DMS53 (cell line): ENCODE measurements at places on chromosomes 1 and 21.
A peak's percentile ranks its signal among the peaks of the same experiment; 100 is the strongest.

- peak; percentile 6 for DNase-seq
Measured at GRCh38 chr1:190104961-190105360, 372.7 kb downstream of the BRINP3 start.

DNA sequence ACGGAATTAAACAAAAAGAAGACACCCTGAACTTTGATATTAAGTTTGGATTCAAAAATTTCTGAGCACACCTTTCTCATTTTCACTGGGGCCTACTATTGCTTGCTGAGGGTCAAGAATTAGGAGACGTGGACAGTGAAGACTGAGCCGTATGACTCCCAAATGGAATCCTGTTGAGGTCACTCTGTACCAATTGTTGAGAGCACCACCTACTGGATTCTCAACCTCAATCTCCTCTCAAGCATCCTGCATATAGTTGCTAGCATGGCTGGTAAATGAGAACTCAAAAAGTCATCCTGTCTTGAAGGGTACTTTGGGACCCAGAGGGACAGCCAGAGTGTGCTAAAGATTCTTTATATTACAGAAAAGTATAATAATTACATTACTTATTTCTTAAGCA is 20.2 kb upstream of the MTR start:
- DNase-seq: peak; percentile 57

- DNase-seq: no peak
Measured at GRCh38 chr1:12595757-12596006, 22.3 kb downstream of the DHRS3 start.

- DNase-seq: no peak
Measured at GRCh38 chr21:45130324-45130774, 56.0 kb downstream of the ADARB1 start.

DNA sequence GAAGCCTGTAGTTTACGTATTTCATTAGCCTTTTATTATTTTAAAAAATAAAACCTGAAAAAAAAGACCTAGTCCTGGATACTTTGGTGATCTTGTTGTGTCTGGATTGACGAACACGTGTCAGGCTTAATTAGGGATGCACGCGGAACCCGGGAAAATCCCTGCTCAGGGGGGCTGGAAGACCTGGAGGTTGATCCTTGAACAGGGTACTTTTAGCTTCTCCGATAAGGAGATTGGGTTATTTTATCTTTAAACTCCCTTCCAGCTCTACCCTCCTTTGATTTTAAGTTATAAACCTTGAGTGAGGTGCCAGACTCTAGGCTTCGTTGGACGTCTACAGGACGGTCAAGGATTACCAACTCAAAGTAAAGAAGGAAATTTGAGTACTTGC is 552 bp upstream of the ZNF691 start:
- peak; percentile 40 for DNase-seq
